Cardiac muscle cell (in vitro differentiated cells and primary cell): ENCODE measurements at places on chromosomes 11 and 22.

DNA sequence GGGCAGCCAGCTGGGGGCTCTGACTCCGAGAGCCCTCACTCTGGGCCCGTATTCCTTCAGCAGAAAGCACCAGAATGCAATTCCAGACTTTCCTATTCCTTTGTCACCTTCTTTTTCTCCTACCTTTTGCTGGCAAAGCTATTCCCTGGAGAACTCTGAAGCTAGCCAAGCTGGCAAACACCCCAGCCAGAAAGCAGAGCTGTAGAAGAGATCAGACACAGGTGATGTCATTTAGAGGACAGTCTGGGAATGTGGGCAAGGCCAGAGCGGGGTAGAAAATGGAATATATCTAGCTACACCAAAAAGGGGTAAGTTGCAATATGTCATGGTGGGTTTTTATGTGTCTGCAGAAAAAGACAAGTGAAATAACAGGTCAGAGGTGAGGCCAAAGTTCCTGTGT lies 205.1 kb downstream of the NXPE2 start:
- no peak for DNase-seq

DNA sequence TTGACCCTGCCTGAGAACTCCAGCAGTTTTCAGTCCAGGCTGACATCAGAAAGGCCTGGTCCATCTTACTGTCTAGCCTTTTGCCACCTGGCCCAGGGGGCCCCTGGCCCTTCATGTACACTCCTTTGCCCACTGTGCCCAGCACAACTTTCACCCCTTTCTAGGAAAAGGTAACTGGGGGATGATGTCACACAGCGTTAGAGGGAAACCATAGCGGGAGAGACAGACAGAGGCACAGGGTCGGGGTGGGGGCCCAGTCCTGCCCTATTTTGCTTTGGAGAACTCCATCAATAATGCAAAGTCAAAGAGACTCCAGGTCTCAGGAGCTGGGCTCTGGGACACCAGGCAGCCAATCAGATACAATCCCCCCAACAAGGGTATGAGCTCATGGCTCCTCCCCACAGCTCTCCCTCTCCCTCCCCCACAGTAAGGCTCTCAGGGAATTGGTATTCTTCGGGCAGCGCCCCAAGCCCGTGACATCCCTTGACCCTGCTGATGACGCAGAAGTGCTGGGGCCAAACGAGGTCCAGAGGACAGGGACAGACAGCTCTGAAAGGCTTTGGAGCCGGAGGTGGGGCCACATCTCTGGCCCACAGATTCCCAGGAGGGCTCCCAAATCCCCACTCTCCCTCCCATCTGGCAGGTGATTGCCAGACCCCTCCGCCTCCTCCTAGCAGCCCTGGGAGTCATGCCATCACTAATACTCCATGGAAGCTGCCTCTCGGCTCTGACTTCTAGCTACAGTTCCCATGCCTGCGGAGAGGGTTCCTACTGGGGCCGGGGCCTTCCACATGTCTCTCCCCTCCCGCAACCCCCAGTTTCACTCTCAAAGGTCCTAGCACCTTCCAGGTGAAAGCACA lies 5.9 kb downstream of the USP2 start:
- DNase-seq, result peak; percentile 77

DNA sequence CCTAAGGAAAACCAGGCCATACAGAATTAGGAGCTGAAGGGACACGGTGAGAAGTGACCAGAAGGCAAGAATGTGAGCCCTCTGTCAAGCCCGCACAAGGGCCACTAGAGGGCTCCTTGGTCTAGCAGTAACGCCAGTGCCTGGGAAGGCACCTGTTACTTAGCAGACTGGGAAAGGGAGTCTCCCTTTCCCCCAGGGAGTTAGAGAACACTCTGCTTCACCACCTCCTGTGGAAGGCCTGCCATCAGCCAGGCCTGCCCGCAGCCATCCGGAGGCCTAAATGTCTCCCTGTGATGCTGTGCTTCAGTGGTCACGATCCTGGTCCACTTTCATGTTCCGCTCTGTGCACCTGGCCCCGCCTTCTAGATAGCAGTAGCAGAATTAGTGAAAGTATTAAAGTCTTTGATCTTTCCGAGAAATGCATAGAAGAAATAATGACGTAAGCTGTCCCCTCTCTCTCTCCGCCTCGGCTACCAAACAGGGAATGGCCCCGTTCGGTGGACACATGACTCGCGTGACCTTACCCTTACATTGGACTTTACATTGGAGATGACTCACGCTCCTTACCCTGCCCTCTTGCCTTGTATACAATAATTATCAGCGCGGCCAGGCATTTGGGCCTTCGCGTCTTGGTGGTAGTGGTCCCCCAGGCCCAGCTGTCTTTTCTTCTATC lies 10.7 kb upstream of the GSTP1 start:
- DNase-seq, result peak; percentile 63

DNA sequence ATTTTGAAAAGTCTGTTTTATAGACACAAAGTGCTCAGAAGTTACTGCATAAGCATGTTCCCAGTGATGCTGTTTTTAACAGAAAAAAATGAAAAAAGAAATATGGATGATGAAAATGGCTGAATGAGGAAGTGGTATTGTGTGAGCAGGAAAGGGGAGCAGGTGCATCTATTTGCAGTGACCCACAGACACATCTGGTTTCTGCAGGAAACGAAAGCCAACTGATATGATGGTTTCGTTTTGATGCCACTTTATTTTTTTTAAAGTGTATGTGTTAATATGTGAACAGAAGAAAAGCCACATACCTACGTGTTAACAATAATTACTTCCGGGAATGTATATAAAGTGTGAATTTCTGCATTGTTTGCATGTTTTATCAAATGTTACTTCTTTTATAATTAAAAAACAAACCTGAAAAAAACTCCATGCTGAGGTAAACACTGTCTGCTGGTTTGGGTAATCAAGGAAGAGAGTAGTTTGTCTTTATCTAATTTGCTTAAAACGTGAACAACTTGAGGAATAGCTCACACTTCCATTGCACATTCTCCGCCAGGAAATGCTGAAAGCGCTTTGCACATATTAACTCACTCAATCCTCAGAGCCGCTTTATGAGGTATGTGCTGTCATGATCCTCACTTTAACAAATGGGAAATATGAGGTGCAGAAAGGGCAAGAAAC lies 1335.9 kb downstream of the TBC1D22A start:
- no peak for DNase-seq

DNA sequence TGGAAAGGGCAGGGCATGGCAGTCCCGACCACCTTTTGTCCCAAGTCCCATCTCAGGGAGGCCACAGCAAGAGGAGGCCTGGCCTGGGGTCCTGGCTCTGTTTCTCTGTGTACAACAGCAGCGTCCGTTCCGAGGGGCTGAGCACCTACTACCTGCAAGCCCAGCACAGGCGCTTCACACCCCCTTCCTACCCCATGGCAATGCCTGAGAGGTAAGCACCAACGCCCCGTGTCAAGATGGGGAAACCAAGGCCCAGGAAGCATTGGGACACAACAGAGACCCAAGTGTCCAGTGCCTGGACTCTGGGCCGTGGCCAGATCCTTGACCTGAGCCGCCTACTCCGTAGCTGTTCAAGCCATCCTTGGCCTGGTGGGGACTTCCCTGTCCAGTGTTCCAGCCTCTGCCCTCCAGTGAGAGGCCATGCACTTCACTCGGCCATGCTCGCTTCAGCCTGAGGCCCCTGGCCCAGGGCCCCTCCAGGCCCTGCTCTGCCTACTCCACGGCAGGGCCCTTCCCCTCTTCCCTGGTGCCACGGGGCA lies 14.3 kb upstream of the TCF20 start:
- DNase-seq, result no peak

- no peak for DNase-seq
Measured at GRCh38 chr11:62925308-62925707, 4.1 kb upstream of the CHRM1 start.

GRCh38 chr11:125941619-125942611 lies 3.9 kb upstream of the VSIG10L2 start:
- DNase-seq, result peak; percentile 48

DNA sequence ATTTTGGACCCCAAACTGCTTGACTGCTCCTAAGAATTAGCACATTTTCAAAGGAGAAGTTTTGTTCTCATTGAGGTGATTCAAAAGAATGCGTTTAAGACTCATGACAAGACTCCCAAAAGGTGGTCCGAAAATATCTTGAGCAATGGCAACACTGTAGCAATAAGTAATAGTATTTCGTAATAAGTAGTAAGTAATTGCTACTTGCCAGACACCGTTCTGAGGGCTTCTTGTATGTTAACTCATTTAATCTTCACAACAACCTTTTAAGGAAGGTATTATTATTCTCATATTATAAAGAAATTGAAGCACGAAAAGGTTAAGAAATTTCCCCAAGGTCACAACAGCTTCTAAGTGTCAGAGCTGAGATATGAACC lies 184.0 kb upstream of the SORL1-AS1 start:
- no peak for DNase-seq

DNA sequence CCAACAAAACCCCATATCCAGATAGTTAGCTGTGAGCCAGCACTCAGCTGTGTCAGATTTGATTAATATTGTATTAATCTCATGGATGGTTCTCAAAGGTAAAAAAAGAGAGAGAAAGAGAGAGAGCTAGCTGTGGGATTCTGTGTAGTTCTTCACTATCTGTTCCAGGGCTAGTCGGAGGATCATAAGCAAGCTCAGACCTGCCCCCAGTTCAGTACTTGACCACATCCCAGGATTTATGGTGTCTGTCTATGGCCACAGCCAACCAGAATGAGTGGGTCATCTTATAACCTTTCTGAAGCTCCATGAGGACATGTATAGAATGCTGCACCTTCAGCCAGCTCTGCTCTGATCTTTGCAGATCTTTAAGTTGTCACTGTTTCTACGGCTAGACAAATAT lies 13.5 kb upstream of the B3GNT6 start:
- no peak for DNase-seq

DNA sequence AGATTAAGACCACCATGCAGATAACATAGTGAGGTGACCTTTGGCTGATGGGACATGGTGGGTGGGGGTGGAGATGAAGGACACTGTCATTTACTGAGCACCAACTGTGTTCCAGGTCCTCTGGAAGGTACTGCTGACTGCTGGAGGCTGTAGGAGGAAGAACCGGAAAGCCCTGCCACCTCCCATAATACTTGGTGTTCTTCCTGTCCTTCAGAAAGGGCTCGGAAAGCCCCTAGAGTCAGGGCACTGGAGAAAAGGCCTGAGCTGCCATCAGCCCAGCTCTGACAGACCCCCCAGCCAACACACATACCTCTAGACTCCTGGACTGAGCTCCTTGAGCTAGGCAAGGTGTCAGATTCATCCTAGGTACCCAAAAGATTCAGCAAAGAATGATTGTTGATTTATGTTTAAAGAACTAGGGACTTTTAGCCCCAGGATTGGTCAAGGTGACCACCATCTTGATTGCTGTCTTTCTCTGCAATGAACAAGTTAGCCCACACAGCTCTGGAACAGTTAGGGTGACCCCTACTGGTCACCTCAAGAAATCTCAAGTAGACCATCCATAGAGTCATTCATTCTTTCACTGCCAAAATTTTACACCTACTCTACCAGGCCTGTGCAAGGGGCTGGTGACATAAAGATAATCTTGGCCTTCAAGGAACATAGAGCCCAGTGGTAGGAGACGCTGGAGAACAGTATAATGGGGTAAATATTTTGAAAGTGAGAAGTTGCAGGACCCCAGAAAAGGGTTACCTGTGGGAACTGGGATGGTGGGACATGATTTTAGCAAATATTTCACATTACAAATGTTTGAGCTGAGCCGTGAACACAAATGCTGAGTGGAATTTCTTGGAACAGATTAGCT lies 39.4 kb downstream of the IRAG1 start:
- DNase-seq, result peak; percentile 42

DNA sequence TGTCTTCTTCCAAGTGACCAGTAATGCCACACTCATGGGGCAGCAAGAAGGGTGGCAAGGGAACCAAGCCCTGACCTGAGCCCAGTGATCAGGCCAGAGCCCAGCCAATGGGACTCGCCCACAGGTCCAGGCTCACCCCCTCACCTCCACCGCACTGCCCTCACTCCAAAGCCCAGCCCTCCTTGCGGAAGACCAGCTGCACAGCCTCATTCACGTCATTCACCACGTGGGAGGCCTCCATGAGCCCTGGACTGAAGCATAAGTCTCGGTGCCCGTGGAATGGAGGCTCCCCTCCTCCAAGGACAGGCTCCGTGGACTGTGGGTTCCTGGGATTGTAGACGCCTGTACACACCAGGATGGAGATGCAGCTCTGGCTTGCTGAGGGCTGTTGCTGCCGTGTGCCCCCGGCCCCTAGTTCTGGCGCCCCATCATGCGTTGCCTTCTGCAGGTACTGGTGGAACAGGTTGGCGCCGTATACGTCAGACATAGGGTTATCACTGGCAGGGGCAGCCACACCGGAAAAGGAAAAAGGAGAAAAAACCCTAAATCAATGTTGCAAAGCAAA lies 16.8 kb upstream of the TMEM121B start:
- no peak for DNase-seq

DNA sequence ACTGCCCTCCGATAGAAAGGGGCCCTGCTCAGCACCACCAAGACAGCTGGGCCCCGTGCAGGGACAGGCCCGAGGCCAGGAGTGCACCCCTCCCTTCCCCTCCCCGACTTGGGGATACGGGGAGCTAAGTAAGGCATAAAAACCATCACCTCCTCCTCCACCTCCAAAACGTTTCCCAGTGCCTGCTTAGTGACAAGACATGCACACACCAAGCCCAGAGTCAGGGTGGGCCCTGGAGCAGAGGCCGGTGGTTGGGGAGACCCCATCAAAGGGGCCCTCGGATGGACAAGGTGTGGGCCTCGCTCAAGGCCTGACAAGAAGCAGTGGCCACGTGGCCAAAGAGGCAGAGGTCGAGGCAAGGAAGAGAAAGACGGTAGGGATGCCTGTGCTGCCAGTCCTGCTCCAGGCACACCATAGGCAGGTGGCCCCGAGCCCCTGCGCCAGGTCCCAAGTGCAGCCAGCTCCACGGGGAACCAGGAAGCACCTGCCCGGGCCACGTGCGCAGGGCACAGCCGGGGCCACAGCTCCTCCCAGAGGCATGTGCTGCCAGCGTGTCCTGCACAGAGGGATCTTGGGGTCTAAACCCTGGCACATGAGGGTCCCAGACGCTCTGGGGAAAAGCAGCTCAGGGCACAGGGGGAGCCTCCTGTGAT lies 53.0 kb downstream of the BRD1 start:
- DNase-seq, result no peak

GRCh38 chr11:45163956-45164575 lies 17.6 kb downstream of the PRDM11 start:
- DNase-seq, result no peak
